ENCODE measurements at places on chromosomes 3 and 15.

DNA sequence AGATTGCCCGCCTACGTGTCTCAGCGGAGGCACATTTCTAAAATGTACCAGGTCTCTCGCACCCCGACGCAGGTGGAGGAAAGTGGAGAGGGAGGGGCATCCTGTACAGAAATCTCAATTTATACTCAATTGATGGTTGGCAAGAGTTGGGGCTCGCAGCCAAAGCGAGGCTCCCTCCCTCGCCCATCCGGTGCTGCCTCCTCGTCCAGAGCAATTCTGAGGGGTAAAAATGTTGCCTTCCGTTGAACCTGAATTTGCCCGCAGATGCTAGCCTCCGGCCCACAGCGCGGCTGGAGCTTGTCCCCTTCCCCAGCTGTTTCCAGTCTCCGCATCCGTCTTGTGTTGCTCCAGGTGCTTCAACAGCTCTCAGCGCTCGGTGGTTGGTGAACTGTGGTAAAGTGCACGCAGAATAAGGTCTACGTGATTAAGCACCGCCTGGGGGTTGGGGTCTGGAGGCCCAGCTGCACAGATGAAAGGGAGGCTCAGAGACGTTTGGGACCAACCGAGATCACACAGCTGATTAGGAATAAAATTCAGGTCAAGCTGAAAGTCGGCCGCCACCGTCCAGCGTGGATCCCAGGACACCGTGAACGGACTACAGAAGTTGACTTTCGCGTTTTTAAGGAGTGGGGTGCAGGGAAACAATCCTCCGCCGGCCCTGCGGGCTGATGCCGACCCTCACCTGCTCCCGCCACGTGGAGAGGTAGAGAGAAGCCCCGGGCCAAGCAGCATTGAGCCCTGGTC lies 846 bp upstream of the POLG start:
- DNase-seq = no peak

GRCh38 chr3:152048831-152049230 lies 175.4 kb downstream of the SUCNR1 start:
- no peak for DNase-seq

- no peak for DNase-seq
Measured at GRCh38 chr3:14721126-14721864, 46.4 kb downstream of the C3orf20 start.

DNA sequence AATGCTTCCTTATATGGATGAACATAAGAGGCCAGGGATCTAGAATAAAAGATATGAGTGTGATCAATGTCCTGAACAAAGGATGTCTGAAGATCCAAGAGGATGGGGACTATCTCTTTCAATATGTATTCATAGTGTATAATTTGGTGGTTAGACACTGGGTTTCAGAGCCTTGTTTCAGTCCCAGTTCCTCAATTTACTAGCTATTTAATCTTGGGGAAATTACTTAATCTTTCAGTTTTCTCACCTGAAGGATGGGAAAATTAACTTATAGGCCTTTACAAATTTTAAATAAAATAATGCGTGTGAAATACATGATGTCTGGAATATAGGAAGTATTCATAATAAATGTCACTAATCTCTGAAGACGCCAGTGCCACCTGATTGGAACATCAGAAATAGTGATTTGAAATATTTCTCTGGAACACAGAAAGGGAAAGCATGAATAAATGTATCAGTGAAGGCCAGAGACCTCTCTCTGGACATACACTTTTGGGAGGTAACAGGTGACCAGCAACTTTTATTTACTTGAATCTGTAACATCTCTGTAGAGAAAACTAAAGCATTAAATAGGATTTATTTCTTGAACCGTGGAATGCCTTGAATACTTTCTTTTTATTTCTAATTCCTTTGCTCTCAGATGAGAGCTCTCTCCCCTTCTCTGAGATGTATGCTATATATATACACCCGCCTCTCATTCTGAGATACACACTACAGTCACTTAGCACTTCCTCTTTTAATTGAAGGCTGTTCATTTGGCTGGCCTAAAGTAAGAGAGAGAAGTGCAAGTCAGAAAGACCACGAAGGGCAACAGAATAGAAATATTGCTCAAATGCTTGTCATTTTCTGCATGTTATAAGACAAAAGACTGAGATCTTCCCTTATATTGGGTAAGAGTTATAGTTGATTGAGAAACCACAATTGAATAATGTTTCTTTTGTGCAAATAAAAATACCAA lies 407.1 kb downstream of the LSAMP start:
- peak; percentile 39 for DNase-seq

GRCh38 chr3:33170531-33170930 lies 48.1 kb downstream of the SUSD5 start:
- no peak for DNase-seq

DNA sequence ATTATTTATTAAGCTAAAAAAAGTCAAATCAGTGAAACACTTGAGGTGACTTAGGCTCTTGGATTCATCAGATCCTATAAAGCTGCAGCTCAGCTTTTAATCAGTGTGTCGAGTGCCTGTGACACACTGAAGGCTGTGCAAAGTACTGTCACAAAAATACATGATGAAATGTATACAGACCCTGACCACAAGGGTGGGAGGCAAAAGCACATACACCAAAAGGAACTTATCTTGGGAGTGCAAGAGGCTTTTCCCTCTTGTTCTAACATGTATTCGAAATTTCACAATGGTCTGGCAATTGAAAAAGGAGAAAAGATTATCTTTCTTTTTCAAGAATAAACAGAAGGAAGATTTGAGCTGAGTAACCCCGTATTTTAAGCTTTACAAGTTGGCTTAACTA lies 35.9 kb downstream of the VGLL4 start:
- peak; percentile 27 for DNase-seq

GRCh38 chr3:109154979-109155378 lies 18.5 kb downstream of the C3orf85 start:
- no peak for DNase-seq

- peak; percentile 30 for DNase-seq
Measured at GRCh38 chr15:99749386-99749785, 16.1 kb upstream of the LYSMD4 start.

DNA sequence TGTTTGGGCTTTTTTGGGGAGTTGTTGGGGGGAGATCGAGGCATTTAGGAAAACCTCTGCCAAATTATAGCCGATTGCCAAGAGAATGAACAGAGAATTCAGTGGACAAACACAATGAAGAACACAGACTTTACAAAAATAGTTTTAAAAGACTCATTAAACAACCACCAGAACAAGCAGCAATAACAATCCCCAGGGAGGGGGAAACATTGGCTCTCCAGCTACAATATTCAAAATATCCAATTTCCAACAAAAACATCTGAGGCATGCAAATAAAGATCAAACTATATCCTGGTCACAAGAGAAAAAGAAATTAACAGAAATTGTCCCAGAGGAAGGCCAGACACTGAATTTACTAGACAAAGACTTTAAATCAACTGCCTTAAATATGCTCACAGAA lies 24.5 kb upstream of the ANKRD28 start:
- no peak for DNase-seq

DNA sequence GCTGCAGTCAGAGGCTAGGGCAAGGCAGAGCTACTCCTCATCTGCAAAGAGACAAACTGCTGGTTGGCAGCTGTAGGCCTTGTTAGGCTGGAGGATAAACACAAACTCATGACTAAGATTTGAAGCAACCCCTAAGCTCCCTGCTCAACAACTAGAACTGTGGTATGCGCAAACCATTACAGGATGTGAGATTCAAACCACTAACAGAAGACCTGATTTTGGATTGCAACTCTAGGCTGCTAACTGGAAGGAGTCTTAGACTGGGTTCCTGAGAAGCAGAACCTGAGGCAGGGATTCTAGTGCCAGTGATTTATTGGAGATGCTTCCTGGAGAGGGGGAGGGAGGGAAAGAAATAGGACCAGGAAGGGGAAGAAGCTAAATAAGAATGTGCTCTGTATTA lies 22.5 kb downstream of the CCR4 start:
- no peak for DNase-seq

GRCh38 chr15:95919460-95919859 lies 411.0 kb upstream of the NR2F2 start:
- DNase-seq = peak; percentile 10

- peak; percentile 74 for DNase-seq
Measured at GRCh38 chr15:56929399-56929798, 11.0 kb downstream of the TCF12 start.

DNA sequence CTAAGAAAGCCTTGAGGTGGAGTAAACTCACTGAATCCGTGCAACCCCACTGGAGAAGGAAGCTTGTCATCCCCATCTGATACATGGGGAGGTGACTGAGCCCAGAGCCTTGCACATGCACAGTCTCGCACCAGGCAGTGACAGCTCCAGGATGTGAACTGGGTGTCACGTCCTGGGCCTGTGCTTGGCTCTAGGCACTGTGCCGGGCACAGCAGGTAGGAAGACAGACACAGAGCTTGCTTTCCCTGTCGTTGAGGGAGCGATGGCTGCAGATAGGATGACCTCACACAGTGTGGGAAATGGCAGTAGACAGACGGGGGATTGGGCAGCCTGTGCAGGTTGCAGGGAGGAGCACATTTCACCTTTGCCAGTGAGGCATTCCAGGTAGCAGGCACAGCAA lies 12.2 kb upstream of the ATP2B2 start:
- no peak for DNase-seq

DNA sequence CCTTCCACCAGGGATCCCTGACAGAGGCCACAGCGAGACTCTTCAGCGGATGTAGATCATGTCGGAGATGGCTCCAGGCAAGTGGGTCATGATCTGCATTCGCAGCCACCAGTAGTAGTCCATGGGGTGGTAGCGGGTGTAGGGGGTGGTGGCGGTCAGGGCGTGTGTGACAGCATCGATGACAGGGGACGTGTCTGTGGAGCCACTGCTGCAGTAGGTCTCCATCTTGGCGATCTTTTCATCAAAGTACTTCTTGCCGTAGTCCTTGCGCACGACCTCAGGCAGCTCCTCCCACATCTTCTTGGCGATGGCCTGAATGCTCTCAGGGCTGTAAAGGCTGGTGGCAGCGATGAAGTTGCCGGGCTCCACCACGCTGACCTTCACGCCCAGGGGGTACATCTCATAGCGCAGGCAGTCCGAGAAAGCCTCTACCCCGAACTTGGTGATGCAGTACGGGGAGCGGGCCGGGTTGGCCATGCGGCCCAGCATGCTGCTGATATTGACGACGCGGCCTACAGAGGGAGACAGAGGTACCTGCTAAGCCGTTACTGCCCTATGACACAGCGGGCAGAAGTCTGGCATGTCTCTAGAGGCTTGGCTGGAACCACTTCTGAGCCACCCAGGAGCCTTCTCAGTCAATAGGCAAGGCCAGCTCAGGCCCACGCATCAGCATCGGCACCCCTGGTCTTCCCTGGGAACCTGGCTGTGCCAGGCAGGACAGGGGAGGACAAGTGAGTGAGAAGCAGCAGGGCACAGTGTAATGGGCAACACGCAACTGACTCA lies 43.7 kb downstream of the BDH1 start:
- no peak for DNase-seq

DNA sequence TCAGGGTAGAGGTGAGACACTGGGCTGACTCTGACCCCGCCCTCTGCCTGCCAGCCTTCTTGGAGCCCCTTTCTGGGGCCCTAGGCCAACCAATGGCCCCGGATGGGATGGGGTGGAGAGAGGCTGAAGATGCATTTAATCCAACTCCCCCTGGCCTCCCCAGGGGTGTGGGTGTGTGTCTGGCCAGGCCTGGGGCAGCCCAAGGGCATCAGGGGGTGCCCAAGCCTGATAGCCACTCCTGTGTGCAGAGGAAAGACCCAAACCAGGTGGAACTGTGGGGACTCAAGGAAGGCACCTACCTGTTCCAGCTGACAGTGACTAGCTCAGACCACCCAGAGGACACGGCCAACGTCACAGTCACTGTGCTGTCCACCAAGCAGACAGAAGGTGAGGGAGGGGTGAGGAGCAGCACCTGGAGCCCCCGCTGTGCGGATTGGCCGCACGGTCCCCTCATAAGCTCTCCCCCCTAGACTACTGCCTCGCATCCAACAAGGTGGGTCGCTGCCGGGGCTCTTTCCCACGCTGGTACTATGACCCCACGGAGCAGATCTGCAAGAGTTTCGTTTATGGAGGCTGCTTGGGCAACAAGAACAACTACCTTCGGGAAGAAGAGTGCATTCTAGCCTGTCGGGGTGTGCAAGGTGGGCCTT lies 9.5 kb downstream of the SPINT1 start:
- DNase-seq = no peak

- no peak for DNase-seq
Measured at GRCh38 chr15:71072423-71072822, 42.8 kb upstream of the THSD4 start.

DNA sequence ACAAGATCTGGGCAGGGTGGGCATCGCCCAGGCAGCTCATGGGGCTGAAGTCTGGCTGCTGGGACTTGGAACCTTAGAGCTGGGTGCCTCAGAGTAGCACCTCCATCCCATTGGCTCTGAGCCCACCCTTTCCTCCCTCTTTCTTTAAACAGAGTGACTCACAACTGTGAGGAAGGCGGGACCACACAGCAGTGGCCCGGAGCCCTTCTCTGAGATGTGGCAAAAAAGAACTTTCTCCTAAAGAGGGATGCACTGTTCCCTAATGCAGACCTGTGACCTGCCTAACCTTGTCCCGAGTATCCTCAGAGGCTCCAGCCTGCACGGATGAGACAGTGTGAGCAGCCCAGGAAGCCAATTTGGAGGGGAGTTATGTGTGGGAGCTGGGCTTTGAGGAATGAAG lies 23.6 kb downstream of the PRR20G start:
- peak; percentile 60 for DNase-seq

DNA sequence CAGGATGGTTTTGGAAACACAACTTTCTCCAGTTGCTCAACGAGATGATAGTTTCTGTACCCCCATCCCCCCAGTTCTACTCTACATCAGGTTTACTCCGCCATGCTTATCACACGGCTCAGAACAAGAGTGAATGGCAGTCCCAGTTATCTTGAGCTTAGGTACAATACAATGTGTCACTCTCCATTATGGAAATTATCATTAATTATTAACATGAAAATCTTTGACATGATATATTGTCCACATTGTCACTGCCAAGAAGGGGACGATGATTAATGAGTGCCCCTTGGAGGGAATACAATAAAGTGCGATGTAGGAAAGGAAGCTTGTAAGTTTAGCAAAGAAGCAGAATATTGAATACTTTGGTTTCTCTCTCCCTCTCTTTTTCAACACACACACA lies 252.6 kb upstream of the CFAP20DC start:
- DNase-seq = no peak

DNA sequence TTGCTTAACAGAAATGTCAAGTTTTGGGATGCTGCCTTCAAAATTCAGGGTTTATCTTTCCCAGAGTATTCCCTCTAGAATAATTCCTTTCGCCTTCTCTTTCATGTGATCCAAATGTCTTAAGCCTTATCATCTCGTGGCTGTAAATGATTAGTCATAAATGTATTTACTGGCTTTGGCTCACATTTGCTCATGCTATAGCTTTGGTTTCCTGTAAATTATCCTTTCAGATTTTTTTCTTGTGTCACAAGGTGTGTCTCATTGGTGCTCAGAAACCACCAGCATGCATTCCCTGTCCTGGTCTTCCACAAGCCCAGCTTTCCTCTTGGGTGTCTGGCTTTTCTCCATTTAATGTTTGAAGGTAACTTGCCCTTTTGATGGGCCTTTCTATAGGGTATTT lies 692.7 kb upstream of the ALCAM start:
- no peak for DNase-seq

- no peak for DNase-seq
Measured at GRCh38 chr3:10549617-10550230, 44.3 kb upstream of the ATP2B2 start.
